Aorta (tissue), 5 donors: ENCODE measurements at places on chromosomes 1 and 21. TPM values are rescaled to one million over a fixed set of nuclear protein-coding genes. Genes with fewer than 3 reads are reported as not detected.
A peak's percentile ranks its signal among the peaks of the same experiment; 100 is the strongest.

GRCh38 chr1:9086796-9087195, 17.4 kb upstream of the SLC2A5 start:
- H3K36me3 ChIP-seq = no peaks in the 10 kb centered on the region
- H3K4me1 ChIP-seq = no peaks in the 10 kb centered on the region
- H3K4me3 ChIP-seq = no peak overlapping the region
- no peak overlapping the region for H3K27ac ChIP-seq

- H3K27me3 ChIP-seq = no peaks in the 10 kb centered on the region
- no peak overlapping the region for H3K27ac ChIP-seq
- no peaks in the 10 kb centered on the region for H3K4me1 ChIP-seq
- no peaks in the 10 kb centered on the region for H3K36me3 ChIP-seq
- no peak overlapping the region for H3K4me3 ChIP-seq
Observed at GRCh38 chr1:198901266-198901665, 262.4 kb downstream of the PTPRC start.

- H3K27me3 ChIP-seq = no peaks in the 10 kb centered on the region
- DNase-seq = peak; percentile 75
- H3K4me1 ChIP-seq = peaks cover under 1% of the 10 kb centered on the region
Observed at GRCh38 chr1:168613691-168614231, 37.4 kb downstream of the XCL1 start.

GRCh38 chr1:239858529-239858928, 233.2 kb upstream of the FMN2 start:
- no peaks in the 10 kb centered on the region for H3K36me3 ChIP-seq
- no peak for DNase-seq
- no peaks in the 10 kb centered on the region for H3K27me3 ChIP-seq
- H3K4me1 ChIP-seq = no peaks in the 10 kb centered on the region

Gene SAMD13
- total RNA-seq = 1.7 TPM

Gene VSIG8
- 0.21 TPM for total RNA-seq
